ENCODE measurements at places on chromosomes 5 and 9. TPM values are rescaled to one million over a fixed set of nuclear protein-coding genes. Genes with fewer than 3 reads are reported as not detected.

DNA sequence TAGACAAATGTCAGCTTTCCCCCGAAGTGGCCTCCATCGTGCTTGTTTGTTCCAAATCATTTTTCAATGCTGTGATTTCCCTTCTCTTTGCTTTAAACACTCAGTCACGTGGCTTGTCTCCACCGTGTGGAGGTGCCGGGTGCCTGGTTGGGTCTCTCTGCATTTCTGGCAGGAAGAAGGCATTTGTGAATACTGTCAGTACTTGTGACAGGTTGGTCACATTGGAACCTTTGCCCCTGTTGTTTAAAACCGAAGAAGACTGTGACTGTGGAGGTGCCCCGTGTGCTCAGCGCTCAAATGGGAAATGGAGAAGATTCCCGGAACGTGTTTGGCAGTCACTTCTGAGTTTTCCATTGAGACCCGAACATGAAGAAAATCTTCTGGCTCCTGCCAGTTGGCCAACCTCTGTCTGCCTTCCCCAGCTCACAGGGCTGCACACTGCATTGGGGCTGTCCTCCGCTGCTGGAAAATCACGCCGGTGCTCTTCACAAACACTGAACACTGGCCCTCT, 74.6 kb downstream of the LMNB1 start:
- DNase-seq, result no peak

ST8SIA4 gene
- total RNA-seq, result not detected

GRCh38 chr5:55104036-55104772, 1.8 kb downstream of the GZMA start:
- DNase-seq, result no peak

ELP1 gene
- 28.8 TPM for total RNA-seq

SPATA31E1 gene
- not detected for total RNA-seq

RPS14 gene
- 2,557 TPM for total RNA-seq

DNA sequence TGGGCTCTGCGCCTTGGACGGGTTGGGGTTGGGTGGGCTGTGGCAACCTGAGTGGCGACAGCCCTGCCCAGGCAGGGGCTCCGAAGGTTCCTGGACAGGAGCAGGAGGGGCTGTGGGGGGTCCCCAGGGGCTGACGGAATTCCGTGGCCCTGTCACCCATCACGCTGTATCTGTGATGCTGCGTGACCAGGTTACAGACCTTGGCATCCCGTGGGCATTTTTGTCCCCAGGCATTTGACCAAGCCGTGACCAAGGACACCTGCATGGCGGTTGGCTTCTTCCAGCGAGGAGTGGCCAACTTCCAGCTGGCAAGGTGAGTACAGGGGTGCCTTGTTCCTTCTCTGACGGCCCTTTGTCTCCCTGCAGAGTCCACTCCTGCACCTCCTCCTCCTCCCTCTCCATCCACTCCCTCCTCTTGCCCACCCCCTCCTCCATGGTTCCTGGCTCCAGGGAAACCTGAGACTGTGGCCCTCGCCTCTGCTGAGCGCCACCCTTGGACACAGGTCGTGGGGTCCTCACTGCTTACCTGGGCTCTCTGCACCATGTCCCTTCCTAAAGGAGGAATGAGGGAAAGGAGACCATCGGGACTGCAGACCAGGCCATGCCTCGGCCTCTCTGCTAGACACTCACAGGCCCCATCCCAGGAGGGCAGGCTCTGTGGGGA, 3.0 kb downstream of the NOXA1 start:
- DNase-seq, result no peak

DNA sequence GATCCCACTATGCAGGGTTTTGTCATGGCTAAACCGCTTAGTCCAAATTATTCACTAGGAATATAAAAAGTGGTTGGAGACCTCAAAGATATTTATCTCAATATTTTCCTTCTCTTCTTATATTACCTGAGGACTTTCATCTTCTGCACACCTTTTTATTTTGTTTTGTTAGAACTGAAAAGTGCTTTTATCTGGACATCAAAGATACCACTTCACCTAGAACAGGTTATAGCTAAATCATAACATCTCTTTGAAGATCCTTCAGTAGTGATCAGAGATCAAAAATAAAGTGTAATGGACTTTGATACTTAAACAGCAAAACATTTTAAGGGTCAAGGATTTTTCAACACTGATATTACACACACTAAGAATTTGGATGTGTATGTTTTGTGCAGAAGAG, 160.2 kb downstream of the MCTP1 start:
- no peak for DNase-seq

GRCh38 chr5:126274076-126274762, 149.0 kb upstream of the GRAMD2B start:
- no peak for DNase-seq

DNA sequence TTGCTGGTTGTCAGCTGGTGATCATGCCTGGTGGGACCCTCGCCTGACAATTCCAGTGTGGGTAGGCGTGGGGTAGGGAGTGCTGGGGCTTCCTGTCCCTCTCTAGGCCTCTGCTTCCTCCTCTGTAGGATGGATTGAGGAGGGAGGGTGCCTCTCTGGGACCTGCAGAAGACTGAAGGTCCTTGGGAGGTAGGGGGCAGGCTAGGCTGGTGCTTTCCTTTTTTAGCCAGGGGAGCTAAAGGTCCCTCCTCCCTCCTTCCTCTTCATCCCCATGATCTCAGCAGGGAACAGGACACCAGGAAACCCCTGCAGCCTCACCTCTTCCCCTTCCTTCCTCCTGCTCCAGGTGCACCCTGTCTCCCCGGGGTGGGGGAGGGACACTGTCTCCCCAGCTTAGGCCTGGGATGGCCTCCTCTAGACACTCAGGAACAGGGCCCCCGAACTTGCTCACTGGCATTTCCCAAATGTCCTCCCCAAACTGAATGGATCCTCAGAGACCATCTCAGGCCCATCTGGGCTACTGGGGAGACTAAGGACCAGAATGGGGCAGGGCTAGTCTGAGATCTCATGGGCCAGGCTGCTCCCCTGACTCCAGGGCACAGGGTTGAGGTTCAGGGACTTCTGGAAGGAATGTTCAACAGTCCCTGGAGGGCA, 8.4 kb downstream of the SH2D3C start:
- DNase-seq, result no peak

GRCh38 chr5:19301271-19301670, 686.7 kb downstream of the CDH18 start:
- no peak for DNase-seq

DNA sequence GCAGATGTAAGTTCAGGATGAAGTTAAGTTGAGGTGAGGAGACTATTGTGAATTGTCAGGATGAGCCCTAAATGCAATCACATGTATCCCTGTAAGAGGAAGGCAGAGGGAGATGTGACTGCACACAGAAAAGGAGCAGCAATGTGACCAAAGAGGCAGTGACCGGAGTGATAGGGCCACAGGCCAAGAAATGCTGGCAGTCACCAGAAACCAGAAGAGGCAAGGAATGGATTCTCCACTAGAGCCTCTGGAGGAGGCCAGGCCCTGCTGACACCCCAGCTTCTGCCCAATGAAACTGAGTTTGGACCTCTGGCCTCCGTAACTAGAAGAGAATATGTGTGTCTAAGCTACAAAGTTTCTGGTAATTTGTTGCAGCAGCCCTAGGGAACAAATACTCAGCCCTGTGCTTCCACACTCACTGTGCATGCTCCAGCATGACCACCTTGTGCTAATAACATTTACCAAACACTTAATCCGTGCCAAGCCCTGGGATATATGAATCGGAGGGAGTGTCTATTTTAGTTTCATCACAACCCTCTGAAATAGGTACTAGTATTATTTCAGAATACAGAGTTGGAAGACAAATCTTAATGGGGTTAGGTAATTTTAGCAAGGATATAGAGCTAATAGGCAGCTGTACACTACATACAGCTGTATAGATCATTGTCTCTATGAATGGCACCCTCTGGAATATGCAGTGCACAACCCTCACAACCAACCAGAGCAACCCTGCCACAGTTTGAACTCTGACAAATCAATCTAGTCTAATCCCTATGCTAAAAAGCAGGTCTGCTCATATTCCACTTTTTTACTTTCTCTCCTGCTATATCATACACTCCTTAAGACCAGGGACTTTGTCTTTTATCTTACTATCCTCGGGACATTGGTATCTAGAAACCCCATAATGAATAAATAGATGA, 7.8 kb upstream of the GPX8 start:
- no peak for DNase-seq

DNA sequence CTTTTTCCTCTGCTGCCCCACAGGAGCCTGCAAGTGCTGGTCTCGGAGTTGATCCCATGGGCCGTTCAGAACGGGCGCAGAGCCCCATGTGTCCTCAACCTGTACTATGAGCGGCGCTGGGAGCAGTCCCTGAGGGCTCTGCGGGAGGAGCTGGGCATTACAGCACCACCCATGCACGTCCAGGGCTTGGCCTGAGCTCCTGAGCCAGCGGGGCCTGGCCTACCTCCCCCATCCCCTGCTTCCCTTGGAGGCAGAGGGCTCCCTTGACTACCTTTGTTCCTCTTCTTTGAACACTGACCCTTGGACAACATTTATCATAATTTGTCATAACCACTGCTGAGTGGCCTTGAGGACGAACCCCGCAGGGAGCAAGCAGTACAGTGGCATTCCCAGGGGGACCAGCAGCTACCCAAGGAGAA, 6.9 kb upstream of the SLC27A4 start:
- no peak for DNase-seq

DNA sequence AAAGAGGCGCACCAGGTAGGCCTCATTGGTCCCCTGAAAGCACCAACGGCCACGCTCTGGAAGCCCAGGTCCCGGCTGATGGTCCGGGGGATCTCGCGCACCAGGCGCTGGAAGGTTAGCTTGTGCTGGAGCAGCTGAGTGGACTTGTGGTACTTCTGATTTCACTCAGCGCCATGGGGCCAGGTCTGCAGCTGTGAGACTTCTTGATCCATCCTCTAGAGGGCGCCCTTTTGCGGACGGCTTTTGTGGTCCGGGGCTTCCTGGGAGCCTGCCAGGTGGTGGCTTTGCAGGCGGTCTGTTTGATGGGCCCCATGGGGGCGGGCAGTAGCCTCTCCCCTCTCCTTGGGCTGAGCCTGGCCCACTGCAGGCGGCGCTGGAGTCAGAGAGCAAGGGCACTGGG, 10.4 kb downstream of the TAF11L12 start:
- DNase-seq, result no peak

PIP5KL1 gene
- total RNA-seq, result 37.6 TPM

- no peak for DNase-seq
These were observed 35.5 kb downstream of the POU5F2 start for GRCh38 chr5:93705896-93706295.

- peak; percentile 98 for DNase-seq
These were observed 65.4 kb downstream of the DRD1 start for GRCh38 chr5:175378444-175379028.

DNA sequence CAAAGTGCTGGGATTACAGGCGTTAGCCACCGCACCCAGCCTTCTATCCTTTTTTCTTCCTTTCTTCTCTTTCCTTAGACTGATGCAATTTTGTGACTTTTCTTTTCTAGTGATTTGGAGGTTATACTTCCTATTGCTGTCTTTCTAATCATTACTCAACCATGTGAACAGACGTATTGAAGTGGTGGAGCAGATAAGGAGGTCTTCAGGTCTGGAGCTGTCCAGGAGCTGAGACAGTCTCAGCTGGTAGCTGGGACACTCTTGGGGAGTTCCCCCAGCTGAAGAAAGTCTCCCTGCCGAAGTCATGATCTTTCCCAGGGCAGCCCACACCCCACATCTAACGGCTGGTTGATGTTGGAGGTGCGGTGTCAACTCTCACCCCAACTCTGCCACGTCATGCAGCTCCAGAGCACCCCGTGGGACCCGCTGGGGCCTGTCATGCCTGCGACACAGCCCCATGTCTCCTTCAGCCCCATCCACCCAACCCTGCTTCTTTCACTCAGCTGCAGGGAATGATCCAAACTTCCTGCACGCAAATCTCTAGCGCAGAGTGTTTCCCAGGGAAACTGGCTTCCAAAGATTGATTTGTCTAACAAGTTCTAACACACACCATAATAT, 41.1 kb downstream of the NSUN2 start:
- no peak for DNase-seq

ANKRA2 gene
- total RNA-seq, result 17.0 TPM

EPB41L4A gene
- 2.8 TPM for total RNA-seq

DNA sequence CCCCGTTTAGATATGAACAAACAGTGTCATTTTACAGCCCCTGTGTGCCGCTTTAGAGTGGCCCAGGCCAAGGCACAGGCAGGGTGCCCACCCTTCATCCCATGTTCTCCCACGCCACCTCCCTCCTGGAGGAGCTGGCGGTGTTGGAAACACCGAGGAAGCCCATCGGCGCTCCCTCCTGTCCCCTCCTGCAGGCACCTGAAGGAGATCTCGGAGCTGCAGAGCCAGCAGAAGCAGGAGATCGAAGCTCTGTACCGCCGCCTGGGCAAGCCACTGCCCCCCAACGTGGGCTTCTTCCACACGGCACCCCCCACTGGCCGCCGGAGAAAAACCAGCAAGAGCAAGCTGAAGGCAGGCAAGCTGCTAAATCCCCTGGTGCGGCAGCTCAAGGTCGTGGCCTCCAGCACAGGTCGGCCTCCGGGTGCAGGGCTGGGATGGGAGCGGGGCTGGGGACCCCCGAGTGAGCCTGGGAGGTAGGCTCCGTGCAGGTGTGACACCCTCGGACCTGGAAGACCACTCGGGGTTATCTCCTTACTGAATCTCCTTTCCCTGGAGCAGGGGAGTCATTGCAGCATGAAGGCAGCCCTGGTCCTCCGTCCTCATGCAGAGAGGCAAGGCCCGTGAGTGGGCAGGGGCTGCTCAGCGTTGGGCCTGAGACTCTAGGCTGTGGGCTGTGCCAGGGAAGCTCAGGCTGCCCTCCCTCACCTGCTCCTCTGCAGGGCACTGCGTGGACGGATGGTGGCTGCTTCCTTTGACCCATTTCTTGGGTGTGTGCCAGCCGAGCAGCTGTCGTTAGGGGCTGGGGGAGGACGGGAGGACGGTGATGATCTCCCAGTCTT, 113.9 kb downstream of the WNK2 start:
- DNase-seq, result no peak

DNA sequence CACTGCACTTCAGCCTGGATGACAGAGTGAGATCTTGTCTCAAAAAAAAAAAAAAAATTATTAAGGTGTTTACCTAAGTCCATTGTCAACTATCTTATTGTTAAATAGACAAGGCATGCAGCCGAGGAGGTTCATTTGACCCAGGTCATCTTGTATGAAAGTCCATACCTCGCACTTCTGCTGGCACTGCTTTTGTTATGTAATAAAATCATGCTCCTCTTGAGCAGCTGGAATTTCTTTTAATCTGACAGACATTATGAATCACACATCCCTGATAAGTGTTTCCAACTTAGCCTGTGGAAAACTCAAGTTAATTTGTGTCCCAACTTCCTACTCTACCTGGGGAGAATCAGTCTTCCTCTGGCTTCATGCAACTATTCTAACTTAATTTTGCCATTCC, 315.6 kb upstream of the KLF4 start:
- no peak for DNase-seq

- DNase-seq, result no peak
These were observed 12.0 kb downstream of the GPSM1 start for GRCh38 chr9:136339173-136339957.

DNA sequence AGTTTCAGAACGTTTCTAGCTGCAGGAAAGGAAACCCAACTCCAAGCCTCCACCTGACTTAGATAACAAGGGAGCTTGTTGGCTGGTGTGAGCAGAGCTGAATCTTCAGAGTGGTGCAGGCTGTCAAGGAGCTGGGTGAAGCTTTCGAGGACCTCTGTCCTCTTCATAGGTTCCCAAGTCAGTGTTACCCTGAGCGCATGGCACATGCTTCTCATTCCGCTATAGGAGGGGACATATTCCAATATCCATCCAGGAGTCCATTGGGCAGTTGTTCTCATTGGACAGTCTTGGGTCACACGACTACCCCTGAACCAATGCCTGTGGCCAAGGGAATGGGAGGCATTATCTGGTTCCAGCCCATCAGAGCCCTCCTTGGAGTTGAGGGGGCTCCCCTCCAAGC, 50.3 kb downstream of the DUSP1 start:
- DNase-seq, result no peak

GRCh38 chr5:116320486-116320885, 235.7 kb downstream of the COMMD10 start:
- DNase-seq, result no peak

GDF9 gene
- 0.49 TPM for total RNA-seq
